Inflammatory macrophage treated with lipopolysaccharide for 4 hours (primary cell): ENCODE measurements at places on chromosomes 7 and 10.

DNA sequence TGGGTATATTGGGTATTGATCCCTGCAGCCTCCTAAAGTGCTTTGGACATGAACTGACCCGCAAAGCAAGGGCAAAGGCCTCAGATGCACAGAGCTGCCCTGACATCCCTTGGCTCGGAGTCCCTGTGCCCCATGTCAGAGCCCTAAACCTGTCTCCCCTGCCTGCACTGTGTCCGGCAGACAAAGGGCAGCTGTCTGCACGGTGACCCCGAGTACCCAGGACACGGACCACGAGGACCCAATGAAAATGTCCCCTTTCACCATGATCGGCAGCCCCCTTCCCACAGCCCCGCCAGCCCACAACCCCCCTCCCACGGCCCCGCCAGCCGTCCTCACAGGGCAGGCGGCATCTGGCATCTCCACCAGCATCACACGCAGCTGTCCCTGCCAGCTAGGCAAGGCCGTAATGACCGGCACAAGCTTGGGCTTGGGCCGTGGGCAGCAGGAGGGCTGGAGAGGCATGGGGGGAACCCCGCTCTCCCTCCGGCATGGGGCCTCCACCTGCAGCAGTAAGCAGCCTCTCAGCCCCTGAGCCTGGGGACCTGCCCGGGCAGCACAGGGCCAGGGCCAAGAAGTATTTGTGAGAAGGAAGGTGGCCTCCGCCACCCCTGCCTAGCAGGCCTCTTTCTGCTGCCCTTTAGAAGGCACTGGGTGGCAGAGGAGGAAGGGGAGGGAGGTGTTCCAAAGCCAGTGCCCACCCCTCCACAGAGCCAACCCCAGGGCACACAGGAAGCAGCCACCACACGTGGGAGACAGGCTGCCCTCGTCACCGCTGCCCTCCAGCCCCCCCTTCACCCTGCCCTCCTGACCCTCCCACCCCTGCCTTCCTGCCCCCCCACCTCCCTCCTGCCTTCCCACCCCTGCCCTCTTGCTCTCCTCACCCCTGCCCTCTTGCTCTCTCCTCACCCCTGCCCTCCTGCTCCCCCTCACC is 10.1 kb downstream of the NUDT1 start:
- no peak for DNase-seq

- DNase-seq, result no peak
These were observed 46.6 kb downstream of the GLCCI1 start for GRCh38 chr7:8015100-8015745.

DNA sequence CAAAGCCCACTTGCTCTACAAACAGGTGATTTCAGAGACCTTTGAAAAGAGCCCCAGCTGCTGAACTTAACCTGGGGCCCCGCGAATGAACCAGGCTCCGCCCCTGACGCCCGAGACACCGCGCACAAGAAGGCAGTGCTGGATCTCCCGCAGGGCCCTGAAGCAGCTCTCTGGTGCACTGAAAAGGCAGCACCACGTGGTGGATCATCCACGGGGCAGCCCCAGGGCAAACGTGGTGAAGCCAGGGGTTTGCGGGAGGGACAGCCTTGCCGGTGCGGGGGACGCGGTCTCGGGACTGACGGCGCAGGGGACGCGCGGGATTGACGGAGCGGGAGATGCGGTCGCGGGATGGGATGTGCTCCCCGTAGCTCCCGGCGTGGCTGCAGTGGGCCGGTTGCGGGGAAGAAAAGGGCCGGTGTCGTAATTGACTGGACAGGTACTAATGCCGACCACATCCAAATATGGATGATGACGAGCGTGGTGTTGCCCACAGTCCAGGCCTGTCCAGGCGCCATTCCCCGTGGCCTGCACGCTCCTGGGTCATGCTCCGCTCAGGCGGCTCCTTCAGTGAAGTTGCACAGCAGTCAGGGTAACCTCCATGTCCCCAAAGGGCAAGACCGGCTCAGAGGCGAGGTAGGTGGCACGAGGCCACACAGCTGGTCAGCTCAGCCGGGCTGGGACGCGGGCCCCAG is 421.1 kb downstream of the DNAJB6 start:
- no peak for DNase-seq

GRCh38 chr7:103715376-103716120 is 269.5 kb upstream of the SLC26A5 start:
- no peak for DNase-seq

- peak; percentile 45 for DNase-seq
These were observed 373.1 kb downstream of the THSD7A start for GRCh38 chr7:11458736-11459483.

- DNase-seq, result no peak
These were observed 1.4 kb downstream of the RBP3 start for GRCh38 chr10:47349516-47349915.

DNA sequence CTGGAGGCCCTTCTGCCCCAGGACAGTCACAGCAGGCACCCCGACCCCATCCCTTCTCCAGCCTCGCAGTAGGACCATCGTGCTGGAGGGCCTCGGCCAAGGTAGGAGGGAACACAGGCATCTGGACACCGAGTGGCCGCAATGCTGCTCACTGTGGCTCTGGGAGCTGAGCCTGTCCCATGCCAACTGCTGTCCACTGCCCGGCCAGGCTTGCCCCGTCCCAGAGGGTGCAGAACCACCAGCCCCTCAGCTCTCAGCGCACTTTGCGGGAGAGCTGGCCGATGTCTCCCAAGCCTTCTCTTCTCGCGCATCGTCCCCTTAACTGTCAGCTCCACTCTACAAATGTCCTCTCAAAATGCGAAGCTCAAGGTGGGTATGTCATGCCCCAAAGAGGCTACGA is 197.2 kb downstream of the PTPRN2 start:
- no peak for DNase-seq

DNA sequence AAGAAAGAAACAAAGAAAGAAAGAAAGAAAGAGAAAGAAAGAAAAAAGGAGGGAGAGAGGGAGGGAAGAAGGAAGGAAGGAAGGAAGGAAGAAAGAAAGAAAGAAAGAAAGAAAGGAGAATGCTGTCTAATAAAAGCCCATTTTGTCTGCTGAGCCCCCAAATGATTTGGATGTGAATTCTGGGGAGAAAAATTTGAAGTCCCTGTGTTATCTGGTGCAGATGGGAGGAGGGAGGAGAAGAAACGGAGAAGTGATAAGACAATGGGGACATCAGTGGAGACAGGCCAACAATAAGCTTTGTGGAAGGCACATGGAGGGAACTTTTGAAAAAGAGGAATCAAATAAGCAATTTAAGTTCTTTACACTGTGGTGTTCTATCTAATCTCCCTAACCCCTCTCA is 24.6 kb upstream of the TMEM273 start:
- no peak for DNase-seq

GRCh38 chr10:22849077-22849805 is 78.6 kb upstream of the ARMC3 start:
- DNase-seq, result no peak

DNA sequence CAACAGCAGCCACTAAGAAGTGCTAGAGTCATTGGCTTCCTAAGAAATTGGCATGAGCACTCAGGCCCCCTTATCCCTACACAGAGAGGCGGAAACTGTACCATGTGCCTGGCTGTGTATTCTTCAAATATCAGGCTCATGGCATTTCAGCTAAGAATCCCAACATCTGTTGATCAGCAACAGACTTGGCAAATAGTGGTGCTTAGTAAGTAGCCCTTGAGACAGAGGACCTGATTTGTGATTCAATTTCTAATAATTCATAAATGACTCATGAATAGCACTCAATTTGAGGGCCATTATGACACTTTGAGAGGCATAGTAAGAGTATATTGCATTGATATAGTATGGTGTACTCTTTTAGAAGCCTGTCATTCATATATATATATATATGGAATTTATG is 309.1 kb downstream of the LRMDA start:
- no peak for DNase-seq

DNA sequence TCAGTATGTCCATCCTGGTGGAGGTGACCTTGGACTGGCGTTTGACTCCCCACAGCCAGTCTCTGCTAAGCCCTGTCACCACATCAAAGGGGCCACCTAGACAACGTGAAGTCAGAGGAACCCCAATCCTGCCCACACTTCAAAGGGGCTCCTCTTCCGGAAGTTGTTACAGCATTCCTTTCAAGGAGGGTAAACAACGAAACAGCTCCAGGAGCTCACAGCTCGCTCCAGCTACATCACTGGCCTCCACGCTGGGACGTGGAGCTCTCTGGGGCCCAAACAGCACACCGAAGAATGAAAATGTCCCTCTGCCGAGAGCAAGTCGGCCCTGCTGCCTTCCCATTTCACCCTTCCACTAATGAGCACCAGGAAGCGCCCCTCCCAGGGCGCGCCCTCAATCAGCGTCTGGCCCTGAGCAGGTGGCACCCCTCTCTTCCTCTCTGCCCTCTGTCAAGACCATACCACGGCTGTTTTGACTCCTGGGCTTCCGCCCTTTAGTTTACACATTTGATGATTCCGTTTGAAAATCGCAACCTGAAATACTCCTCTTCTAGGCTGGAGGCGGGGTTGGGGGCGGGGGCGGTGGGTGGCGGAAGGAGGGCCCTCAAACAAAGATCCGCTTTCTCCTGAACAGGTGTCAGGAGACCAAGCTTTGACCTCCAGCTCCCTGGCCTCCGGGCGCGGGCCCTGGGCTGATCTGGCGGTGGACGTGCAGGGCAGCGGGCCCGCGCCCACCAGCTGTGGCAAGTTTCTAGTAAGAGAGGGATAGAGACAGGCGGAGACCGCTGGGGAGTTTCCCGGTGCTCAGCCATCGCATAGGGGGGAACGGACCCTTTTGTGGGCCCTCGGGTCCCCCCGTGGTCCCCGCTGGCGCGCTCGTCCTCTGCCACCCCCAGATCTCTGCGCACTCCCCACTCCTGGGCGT is 53.1 kb upstream of the KDM7A start:
- no peak for DNase-seq

- no peak for DNase-seq
These were observed 5.1 kb upstream of the GRID1 start for GRCh38 chr10:86371691-86372090.

DNA sequence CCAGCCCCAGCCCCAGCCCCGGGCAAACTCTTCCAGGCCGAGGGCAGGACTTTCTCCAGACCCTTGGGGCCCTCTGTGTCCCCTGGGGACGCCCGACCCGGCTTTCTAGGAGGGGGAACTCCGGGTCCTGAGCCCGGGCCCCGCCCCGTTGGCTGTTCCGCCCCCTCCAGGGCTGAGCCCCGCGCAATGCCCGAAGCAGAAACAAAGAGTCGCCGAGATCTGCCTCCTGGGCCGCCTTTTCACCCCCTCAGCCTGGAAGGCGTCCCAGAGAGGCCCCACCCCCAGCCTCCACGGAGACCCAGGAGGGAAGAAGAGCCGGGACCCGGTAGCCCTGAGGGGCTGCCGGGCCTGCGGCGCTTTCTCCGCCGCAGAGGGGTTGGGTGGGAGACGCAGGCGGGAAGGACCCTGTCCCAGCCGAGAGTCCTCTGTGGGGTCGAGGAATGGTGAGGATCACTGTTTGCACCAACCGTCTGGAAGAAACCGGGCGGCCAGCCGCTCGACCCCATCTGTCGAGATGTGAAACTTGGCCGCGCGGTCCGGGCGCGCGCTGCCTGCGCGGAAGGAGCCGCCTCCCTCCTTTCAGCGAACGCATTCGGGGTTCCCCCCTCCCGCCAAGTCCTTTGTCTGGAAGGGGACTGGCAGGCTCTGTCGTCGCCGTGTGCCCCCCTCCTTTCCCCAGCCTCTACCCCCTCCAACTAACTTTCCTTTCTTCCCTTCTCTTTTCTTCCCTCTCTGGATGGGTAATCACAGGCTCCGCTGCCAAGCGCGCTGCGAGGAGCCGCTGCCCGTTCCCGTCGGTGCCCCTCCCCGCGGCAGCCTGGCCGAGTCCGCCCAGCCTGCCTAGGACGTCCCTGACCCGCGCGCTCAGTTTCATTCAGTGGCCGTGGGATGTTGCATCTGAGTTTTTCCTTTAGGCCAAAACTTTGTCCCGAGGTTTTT is 10.2 kb downstream of the EN2 start:
- DNase-seq, result no peak

DNA sequence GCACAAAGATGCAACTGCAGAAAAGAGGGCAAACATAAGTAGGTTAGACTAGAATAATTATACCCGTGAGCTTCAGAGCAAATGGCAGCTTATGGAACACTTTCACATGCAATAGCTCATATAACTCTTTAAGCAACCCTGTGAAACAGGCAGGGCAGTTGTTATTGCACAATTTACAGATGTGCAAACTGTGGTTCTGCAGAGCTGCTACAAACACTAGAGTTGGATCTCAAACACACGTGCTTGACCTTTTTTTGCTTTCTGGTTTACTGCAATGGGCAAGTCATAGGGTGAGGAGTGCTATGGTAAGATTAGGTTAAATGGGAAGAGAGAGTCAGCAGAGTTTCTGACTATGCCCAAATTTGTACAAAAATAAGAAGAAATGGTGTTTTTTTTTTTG is 610.8 kb downstream of the GATA3 start:
- DNase-seq, result no peak

GRCh38 chr10:68153473-68154210 is 44.4 kb downstream of the MYPN start:
- DNase-seq, result peak; percentile 97

GRCh38 chr10:14102056-14102455 is 228.7 kb downstream of the FRMD4A start:
- DNase-seq, result no peak

GRCh38 chr10:93804200-93804599 is 46.5 kb downstream of the LGI1 start:
- no peak for DNase-seq

DNA sequence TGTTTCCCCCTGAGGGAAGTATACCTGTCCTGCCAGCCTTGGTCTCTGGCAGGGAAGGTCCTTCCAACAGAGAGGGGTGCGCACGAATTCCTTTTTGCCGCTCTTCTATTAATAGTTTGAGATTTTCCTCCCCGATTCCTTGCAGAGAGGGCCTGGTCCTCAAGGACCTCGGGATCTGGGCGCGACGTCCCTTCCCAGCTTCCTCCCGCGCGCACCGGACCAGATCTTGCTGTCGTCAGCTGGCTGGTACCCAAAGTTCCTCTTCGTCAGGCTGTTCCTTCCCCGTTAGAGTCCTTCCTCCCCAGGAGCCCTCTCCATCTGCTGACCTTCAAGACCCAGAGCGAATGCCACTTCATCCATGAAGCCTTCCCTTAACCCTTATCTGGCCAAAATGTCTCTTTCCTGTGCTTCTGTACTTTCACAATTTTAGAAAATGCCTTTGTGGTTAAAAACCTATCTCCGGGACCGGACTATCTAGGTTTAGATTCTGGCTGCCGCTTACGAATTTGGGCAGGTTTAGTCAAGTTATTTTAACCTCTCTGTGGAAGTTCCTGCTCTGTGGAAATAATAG is 851 bp upstream of the GOT1 start:
- peak; percentile 48 for DNase-seq

DNA sequence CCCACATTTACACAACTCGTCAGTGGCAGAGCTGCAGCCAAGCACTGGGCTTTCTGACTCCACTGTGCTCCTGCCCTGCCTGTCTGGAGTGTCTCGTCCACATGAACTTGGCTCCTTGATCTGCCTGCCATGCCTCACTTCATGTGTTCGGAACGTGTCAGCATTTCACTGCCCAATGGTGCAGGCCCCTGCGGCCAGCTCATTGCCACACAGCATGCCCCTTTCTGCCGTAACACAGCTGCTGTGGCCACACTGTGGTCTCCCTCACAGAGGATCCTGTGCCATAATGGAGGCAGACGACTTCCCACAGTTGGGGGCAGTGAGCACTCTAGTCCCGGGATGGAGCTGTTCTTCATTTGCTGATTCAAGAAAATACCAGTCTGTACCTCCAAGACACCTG is 94.2 kb upstream of the GJD4 start:
- DNase-seq, result no peak
